T-cell (primary cell): ENCODE measurements at places on chromosomes 4 and X. TPM values are rescaled to one million over a fixed set of nuclear protein-coding genes. Genes with fewer than 3 reads are reported as not detected.

DNA sequence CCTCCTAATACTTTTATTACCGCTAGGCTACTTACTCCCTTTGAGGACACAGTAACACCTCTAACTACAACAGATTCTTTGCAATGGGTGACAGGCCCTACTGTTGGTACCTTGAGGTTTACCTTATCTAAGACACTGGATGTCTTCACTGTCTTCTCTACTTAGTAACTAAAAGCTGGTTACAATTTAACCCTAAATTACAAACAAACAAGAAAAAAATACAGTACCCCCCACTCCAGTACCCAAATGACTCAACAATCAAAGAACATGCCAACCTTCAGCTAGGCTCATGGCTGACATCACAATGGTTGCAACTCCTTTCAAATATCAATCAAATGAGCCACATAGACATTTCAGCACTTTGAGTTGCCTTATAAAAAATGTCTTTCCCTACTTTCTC lies 198.0 kb downstream of the GUCY2F start:
- H3K36me3 ChIP-seq: no peaks in the 10 kb centered on the region
- DNase-seq: no peak
- peaks cover 2% of the 10 kb centered on the region for H3K27me3 ChIP-seq
- no peak overlapping the region for H3K27ac ChIP-seq
- no peaks in the 10 kb centered on the region for H3K4me1 ChIP-seq

DNA sequence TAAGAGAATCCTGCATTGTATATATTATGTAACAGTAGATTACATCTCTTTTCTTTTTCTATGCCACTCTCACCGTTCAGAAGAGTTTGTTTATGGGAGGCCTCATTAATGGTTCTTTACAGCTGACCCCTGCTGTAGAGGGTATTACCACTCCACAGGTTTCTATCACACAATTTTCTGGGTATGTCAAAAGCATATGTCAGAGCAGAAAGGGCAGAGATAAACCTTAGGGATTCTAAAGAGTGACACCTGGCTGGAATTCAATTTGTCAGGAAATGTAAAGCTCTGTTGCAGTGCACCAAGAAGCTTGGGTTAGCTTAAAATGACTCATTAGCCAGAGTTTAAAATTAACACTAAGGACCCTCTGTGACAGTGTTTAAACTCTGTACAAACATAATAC lies 658.7 kb downstream of the PCDH18 start:
- H3K4me3 ChIP-seq: no peak overlapping the region
- no peaks in the 10 kb centered on the region for H3K36me3 ChIP-seq
- H3K27ac ChIP-seq: no peak overlapping the region
- no peak for DNase-seq
- H3K4me1 ChIP-seq: no peaks in the 10 kb centered on the region

DNA sequence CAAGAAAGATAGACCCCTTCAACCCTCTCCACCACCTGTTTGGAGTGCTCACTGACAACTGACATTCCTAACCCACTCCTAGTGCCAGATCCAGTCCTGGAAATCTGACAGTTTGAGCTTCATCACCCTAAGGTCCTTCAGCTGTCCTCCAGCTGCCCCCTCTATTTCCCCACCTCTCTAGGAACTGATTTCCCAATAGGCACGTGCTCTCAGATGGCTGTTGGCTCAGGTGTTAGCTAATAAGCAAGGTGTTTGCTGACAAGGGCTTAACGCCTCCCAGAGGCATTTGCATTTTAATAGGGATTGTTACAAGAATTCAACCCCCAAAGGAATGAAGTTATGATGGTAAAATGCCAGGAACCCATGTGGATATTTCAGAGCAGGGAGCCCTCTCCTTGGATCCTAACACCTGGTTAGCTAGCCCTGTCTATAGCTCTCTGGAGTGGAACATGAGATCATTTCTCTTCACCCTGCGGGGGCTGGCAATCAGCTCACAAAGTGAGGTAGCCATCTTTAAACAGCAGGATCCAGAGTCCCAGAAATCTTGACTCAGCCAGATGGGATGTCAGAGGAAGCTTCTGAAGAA lies 348.5 kb upstream of the SFRP2 start:
- no peaks in the 10 kb centered on the region for H3K4me1 ChIP-seq
- H3K36me3 ChIP-seq: no peaks in the 10 kb centered on the region
- H3K27me3 ChIP-seq: no peaks in the 10 kb centered on the region
- no peak overlapping the region for H3K27ac ChIP-seq

DNA sequence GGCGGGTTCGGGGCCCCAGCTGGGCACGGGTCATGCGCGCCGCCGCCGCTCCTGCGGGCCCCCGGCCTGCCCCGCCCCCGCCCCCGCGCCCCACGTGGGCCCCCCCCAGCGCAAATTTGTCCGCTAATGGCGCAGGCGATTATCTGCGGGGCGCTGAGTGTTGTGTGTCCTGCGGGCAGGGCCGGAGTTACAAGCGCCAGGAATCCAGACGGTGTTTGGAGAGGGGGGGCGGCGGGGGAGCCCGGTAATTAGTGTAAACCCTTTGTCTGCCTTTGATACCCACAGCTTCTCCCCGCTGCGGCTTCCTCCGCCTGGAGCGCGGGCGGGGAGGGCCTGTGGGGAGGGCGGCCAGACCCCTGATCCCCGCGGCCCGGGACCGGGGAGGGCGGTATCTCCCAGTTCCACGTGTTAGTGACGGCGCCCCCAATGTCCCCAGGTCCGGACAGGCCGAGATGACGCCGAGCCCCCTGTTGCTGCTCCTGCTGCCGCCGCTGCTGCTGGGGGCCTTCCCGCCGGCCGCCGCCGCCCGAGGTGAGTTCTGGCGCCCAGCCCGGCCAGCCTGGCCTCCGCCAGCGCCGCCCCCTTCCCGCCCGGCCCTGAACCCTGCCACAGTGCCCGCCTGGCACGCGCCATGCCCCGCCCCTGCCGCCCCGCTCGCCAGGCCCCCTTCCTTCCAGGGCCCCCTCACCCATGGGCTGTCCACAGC lies 761 bp downstream of the FGFRL1 start:
- H3K36me3 ChIP-seq: no peaks in the 10 kb centered on the region
- no peaks in the 10 kb centered on the region for H3K27me3 ChIP-seq
- peak overlapping the region; percentile 55 for H3K4me3 ChIP-seq
- H3K4me1 ChIP-seq: peaks cover 2% of the 10 kb centered on the region
- DNase-seq: peak; percentile 39

DNA sequence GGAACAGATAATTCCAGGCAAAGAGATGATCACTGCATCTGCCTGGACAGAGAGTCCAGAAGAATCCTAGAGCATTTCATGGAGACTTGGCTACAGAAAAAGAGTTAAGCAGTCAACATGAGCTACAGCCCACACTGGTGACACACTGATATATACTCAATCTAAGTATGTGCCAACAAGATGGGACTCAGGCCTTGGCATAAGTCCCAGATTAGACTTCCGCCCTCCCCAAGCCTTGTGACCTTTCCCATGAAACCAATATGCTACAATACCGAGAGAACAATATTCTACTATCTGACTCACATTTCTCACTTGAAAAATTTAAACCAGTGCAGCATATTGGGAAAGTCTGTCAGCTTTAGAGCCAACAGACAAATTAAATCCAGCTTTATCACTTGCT lies 65.7 kb upstream of the SLITRK2 start:
- H3K36me3 ChIP-seq: no peaks in the 10 kb centered on the region
- no peak overlapping the region for H3K27ac ChIP-seq
- H3K27me3 ChIP-seq: no peaks in the 10 kb centered on the region
- no peak for DNase-seq
- H3K4me3 ChIP-seq: no peak overlapping the region

GRCh38 chr4:173301518-173302201 lies 32.5 kb downstream of the HMGB2 start:
- no peak overlapping the region for H3K27ac ChIP-seq
- DNase-seq: no peak
- H3K27me3 ChIP-seq: no peaks in the 10 kb centered on the region
- no peaks in the 10 kb centered on the region for H3K36me3 ChIP-seq
- no peaks in the 10 kb centered on the region for H3K4me1 ChIP-seq

DNA sequence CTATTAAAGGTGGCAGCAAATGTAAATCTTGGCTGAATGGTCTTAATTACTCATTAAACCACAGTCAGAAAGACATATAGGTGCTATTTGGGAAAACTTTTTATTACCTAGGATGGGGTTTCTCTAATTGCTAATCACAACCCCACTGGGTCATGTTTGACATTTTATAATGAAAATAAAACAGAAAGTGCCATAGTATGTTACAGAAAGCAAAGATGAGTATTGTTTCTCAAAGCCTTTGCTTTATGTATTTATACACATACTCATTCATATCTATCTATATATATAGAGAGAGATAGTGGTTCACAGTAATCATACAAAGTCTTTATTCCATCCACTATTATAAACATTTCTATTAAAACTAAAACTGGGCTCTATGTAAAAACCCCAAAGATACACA lies 18.2 kb downstream of the TMEM184C start:
- H3K27ac ChIP-seq: no peak overlapping the region
- no peaks in the 10 kb centered on the region for H3K4me1 ChIP-seq
- H3K27me3 ChIP-seq: no peaks in the 10 kb centered on the region
- no peak overlapping the region for H3K4me3 ChIP-seq

DNA sequence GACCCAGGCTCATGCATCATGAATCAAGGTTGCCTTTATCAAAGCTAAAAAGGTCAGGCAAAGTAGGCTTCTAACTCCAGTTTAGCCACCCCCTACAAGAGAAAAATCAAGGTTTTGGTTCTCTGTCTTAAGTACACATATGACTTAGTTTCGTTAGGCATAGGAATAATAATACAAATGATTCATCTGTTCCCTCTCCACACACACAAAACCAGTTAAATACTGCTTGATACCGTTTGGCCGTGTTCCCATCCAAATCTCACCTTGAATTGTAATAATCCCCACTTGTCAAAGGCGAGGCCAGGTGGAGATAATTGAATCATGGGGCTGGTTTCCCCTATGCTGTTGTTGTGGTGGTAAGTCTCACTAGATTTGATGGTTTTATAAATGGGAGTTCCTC lies 226.2 kb downstream of the HS6ST2 start:
- H3K4me3 ChIP-seq: no peak overlapping the region
- DNase-seq: no peak
- H3K27ac ChIP-seq: no peak overlapping the region
- peaks cover 2% of the 10 kb centered on the region for H3K4me1 ChIP-seq

- no peak overlapping the region for H3K27ac ChIP-seq
- no peak for DNase-seq
- no peaks in the 10 kb centered on the region for H3K4me1 ChIP-seq
- no peak overlapping the region for H3K4me3 ChIP-seq
- H3K27me3 ChIP-seq: no peaks in the 10 kb centered on the region
These were observed 727.7 kb downstream of the DMD start for GRCh38 chrX:32483534-32484136.

- H3K27me3 ChIP-seq: no peaks in the 10 kb centered on the region
- no peak overlapping the region for H3K4me3 ChIP-seq
- H3K27ac ChIP-seq: no peak overlapping the region
- no peak for DNase-seq
These were observed 430.5 kb upstream of the POU3F4 start for GRCh38 chrX:83077606-83078005.

DNA sequence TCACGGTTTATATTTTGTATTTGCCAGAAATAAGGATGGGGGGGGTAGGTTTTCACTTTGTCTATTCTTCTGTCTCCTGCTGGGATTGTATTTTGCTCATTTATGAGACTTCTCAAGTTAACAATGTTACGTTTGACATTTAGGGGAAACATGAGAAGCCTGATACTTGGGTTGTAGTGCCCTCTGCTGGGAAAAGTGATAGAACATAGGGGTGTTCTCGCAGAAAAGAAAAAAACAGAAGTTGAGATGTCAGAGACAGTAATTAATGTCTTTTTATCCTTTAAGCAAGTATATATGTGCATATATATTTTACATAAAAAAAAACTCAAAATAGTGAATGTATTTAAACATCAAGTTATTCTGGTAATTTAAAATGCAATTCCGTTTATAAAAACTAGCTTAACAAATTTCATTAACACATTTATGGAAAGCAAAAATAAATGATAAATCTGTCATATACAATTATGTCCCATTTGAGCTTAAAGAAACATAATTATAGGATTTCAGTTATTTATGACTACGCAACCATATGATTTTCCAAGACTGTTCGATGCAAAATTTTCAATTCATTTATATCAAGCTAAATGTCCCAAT lies 46.0 kb upstream of the TMPRSS11F start:
- no peak overlapping the region for H3K4me3 ChIP-seq
- no peak overlapping the region for H3K27ac ChIP-seq
- DNase-seq: peak; percentile 25
- H3K4me1 ChIP-seq: no peaks in the 10 kb centered on the region
- no peaks in the 10 kb centered on the region for H3K27me3 ChIP-seq

KLHL2 gene
- 18.9 TPM for total RNA-seq

SCD5 gene
- total RNA-seq: 1.0 TPM
